ENCODE measurements at places on chromosomes 2 and 18.

DNA sequence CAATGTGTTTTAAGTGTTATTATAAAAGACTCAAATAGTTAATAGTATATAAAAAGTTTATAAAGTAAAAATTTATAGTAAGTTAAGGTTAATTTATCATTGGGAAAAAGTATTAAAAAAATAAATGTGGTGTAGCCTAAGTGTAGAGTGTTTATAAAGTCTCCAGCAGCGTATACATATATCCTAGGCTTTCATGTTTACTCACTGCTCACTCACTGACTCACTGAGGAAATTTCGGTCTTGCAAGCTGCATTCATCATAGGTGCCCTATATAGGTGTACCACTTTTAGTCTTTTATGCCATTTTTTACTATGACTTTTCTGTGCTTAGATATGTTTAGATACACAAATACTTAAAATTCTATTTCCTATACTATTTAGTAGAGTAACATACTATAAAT, 866.0 kb downstream of the CBLN2 start:
- DNase-seq, result no peak

DNA sequence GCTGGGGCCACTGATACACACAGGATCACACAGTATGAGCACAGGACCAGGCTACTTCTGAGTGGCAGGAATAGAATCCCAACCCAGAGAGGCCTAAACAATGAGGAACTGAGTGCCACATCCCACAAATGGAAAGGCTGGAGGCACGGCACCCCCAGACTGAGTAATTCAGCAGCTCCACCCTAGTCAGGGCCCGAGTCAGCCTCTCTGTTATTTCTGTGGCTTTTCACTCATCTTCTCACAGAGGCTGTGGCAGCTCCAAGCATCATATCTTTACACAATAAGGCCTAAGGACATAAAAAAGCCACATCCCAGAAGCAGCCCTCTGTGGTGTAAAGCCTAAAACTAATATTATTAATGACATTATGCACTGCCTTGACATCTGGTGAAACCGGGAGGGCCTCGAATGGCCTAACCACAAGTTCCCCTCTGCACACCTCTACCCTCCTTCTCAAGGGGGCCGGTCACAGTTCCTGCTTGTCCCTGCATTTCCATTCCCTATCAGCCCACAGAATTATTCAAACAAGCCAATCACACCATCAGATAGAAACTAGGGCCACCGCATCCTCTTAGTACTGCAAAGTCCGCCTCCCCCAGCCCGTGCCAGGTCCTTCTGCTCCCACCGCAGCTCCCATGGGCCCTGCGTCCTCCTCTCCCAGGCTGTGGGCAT, 12.5 kb upstream of the MAL start:
- no peak for DNase-seq

- no peak for DNase-seq
Observed at GRCh38 chr18:49847524-49847923, 34.2 kb upstream of the ACAA2 start.

DNA sequence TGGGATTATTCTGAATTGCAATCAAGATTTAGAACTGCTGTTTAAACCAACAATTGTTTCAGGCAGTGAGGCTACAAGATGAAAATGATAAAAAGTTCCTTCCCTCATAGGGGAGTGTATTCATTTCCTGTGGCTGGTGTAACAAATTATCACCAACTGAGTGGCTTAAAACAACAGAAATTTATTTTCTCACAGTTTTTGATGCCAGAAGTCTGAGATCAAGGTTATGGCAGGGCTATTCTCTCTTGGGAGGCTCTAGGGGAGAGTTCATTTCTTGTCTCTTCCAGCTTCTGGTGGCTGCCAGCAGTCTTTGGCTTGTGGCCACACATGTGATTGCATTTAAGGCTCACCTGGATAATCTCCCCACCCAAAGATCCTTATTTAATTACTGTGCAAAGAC, 290.5 kb upstream of the ZSWIM2 start:
- DNase-seq, result no peak

DNA sequence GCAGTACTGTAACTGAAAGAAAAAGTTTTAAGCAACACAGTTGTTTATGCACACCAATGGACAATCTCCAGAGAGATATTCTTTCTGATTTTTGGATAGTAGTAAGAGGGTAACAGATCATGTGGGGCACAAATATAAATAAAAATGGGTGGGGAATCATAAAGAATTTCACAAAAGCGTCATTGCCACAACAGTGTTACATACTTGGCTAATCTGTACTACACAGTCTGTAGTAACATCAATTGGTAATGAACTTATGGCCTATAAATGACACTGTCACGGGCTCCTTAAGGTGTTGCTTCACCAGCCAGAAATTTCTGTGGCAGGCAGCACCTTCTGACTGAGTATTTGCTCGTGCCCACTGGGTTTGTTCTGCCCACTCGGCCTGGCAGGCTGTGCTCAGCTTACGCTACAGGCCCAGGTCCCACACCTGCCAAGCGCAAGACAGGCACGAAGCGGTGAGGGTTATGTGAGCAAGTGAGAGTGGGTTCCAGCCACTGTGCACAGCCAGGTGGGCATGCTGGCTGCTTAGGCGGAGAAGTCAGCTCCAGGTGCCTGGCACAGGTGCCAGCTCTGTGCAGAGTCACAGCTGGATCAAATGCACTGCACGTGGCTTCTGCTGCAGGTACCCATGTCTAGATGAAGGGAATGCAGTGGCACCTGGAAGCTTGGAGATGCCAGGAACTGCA, 532.5 kb upstream of the SLC39A10 start:
- no peak for DNase-seq

DNA sequence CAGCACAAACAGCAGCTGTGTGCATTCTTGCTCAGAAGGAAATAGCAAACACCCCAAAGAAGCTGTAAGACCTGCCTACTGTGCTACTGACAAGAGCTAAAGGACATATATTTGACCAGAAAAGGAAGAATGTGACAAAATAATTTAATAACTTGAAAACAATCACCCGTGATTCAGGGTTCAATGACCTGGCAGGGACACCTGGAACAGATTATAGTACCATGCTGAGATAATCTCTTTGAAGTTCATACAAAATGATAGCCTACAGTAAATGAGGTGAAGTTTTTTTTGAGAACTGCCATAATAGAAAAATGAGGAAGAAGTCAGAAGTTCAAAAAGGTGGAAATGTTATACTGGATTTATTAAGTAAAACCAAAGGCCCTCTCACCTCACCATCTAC, 324.8 kb upstream of the GULP1 start:
- no peak for DNase-seq

- no peak for DNase-seq
Observed at GRCh38 chr2:235802542-235802941, 308.7 kb downstream of the AGAP1 start.

GRCh38 chr18:56196495-56197225, 441.7 kb downstream of the TXNL1 start:
- DNase-seq, result no peak

- no peak for DNase-seq
Observed at GRCh38 chr2:75317316-75317715, 118.0 kb upstream of the TACR1 start.

GRCh38 chr2:28129955-28130695, 239.6 kb downstream of the BABAM2 start:
- DNase-seq, result no peak

DNA sequence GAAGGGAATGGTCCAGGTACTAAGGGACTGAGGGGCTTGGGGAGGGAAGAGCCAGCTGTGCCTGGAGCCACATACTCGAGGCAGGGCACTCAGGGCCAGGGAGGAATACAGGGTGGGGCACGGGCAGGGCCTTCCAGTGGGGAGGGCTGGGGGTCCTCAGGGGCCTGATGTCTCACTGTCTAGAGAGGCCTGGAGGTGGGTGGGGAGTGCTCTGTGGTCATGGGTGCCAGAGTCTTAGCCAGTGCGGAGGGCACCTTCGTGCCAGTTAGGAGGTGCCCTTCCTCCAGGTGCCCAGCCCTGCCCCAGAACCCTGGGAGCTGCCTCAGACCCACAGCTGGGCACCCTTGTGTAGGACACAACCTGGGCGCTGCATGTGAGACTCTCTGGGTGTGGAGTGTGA, 81.2 kb downstream of the SMAD7 start:
- no peak for DNase-seq

GRCh38 chr18:23401400-23402347, 51.4 kb upstream of the RIOK3 start:
- no peak for DNase-seq

- DNase-seq, result no peak
Observed at GRCh38 chr18:79915161-79916127, 36.0 kb downstream of the SLC66A2 start.

- DNase-seq, result no peak
Observed at GRCh38 chr2:233063976-233064411, 3.9 kb downstream of the INPP5D start.

DNA sequence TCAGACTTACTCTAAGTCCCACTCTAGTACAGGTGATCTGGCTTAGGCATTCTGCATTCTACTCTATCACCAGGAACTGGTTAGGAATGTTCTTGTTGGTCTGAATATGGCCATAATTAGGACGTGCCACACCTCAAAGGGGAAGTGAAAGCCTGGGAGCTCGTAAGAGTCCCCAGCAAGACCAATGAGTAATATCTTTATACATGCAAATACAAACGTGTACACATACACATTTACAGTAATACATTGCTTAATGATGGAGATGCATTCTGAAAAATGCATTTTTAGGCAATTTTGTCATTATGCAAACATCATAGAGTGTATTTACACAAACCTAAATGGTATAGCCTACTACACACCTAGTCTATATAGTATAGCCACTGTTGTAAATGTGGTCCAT, 19.5 kb upstream of the ERCC3 start:
- no peak for DNase-seq

GRCh38 chr2:64924170-64924934, 64.8 kb upstream of the SLC1A4 start:
- DNase-seq, result no peak

GRCh38 chr2:241095594-241096290, 6.3 kb downstream of the MTERF4 start:
- no peak for DNase-seq

- DNase-seq, result no peak
Observed at GRCh38 chr2:2621855-2622254, 290.8 kb upstream of the MYT1L start.

- no peak for DNase-seq
Observed at GRCh38 chr2:110994250-110994961, 126.3 kb upstream of the BCL2L11 start.

DNA sequence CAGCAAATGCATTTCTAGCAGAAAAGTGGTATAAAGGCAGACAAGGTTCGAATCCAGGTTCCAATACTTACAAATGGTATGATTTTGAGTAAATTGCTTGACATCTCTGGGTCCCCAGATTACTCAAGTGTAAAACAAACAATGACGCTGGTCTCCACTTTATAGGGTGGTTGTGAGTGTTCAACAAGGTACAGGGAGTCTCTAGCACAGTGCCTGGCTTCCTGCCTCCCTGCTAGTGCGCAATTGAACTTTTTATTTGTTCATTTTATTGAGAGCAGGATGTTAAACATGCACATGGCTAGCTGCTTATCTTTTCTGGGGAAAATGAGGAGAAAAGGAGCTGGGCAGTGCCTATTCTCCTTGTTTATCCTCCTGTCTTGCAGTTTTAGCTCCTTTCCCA, 74.9 kb upstream of the MYL1 start:
- no peak for DNase-seq

- DNase-seq, result no peak
Observed at GRCh38 chr18:54163453-54163852, 61.0 kb downstream of the MBD2 start.

DNA sequence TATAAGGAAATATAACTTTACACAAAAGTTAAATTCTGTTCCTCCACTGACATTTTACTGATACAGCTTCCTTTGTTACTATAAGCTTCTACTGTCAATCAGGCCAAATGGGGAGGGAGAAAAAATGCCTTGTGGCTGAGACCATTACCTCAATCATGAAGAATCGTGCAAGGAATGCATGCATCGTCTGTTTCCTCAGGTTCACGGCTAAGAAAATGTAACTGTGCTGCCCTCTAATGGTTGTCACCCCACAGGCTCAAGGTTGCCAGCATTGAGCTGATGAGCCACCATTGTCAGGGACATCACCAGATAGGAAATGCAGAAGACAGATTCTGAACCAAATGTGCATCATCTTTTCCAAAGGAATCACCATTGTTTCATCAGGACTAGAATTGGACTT, 426.9 kb downstream of the CDH2 start:
- no peak for DNase-seq

- DNase-seq, result no peak
Observed at GRCh38 chr2:119544075-119544938, at the start of gene CFAP221. TSS of gene CFAP221 (plus strand) at chr2:119544449. CDS start at chr2:119546132, 1,683 bp downstream.

DNA sequence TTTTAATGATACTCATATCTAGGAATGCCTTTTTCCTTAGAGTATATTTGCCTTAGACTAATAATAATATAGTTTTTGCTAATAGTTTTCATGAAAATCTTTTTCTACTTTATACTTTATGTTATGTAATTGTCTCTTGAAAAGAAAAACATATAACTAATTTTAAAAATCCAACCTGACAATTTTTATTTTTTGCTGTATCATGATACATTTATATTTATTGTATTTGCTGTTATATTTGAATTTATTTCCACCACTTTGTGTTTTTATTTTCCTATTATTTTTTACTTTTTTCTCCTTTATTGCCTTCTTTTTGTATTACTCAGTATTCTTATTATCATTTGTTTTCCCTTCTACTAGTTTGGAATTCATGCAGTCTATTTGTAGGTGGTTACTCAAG, 85.4 kb downstream of the MBD5 start:
- no peak for DNase-seq

- no peak for DNase-seq
Observed at GRCh38 chr2:162196638-162197037, 44.6 kb upstream of the GCG start.

GRCh38 chr18:35983818-35984217, 11.3 kb downstream of the RMP24 start:
- no peak for DNase-seq

DNA sequence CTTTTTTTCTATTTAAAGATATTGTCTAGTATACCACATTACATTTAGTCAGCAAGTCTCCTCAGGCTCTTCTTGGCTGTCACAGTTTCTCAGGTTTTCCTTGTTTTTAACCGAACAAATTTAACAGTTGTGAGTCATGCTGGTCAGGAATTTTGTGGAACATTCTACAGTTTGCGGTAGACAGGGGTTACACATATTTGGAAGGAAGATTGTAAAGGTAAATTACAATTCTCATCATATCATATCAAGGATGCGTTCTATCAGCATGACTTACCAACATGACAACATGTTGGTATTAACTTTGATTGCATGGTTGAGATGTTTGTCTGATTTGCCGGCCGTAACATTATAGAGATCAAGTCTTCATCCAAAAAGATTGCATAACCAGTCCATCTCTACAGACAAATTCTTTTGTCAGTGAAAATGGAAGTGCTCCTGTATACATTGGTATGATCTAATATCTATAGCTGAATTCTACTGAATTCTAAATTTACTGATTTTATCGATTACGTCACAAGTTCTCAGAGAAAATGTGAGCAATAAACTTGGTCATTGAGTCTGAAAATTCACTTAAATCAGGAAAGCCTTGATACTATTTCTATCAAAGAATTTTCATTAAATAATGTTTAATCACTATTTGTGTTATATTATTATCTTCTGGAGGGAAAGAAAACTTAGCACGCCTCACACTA, 664.4 kb upstream of the SLC8A1 start:
- no peak for DNase-seq

GRCh38 chr18:37460604-37461003, 105.0 kb downstream of the CELF4 start:
- no peak for DNase-seq

GRCh38 chr2:43848214-43848613, 9.4 kb downstream of the ABCG8 start:
- DNase-seq, result no peak

Measured in activated T-helper 1 cell treated with anti-CD3 and anti-CD28 coated beads, Interleukin-2, amount 50 U/mL, for 16 hours (primary cell).